Astrocyte (in vitro differentiated cells and primary cell): ENCODE measurements at places on chromosomes 7 and 10. TPM values are rescaled to one million over a fixed set of nuclear protein-coding genes. Genes with fewer than 3 reads are reported as not detected.

ZNF727 gene
- not detected in 2 replicates for total RNA-seq

LHFPL3 gene
- not detected in 2 replicates for total RNA-seq

HYAL4 gene
- total RNA-seq, result not detected in 2 replicates

TRPV5 gene
- total RNA-seq, result not detected in 2 replicates

- peak; percentile 59 for DNase-seq
Observed at GRCh38 chr7:13778967-13779366, 210.5 kb downstream of the ETV1 start.

DNA sequence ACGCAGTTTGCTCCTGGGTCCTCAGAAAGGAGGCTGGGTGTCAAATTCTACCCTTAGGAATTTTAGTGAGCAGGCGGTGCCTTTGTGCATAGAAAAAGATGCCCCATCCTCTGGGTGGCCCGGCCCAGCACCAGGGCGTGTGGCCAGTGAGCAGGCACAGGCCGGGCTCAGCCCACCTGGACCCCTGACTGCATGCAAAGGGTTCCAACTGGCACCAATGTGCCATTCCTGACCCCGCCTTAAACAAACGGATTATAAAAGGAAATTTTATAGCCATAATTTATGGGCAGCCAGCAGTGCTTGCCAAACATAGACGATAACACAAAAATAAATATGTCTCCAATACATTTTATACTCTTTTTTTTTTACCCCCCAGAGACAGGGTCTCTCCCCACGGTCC, 40.1 kb upstream of the GNA12 start:
- DNase-seq, result no peak

- DNase-seq, result peak; percentile 45
Observed at GRCh38 chr10:101018600-101019439, 12.1 kb downstream of the PDZD7 start.

- no peak for DNase-seq
Observed at GRCh38 chr7:107641676-107642075, 19.0 kb upstream of the SLC26A4 start.

DNA sequence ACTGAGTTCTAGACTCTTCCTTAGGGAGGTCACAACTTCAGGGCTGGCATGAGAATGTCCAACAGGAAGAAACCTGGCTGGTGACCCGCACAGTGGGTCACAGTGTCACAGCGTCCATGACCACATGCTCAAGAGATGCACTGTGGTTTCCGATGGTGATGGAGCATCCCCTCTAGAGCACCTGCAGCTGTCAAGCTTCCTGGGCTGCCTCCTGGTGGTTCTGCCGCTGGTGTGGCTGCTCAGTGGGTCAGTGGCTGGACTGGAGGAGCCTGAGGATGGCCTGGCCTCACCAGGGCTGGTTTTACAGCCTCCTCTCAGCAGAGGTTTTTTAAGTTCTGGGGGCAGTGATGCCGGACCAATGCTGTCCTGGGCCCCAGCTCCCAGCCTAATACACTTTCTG, 149.3 kb downstream of the SH3PXD2A start:
- no peak for DNase-seq

DNA sequence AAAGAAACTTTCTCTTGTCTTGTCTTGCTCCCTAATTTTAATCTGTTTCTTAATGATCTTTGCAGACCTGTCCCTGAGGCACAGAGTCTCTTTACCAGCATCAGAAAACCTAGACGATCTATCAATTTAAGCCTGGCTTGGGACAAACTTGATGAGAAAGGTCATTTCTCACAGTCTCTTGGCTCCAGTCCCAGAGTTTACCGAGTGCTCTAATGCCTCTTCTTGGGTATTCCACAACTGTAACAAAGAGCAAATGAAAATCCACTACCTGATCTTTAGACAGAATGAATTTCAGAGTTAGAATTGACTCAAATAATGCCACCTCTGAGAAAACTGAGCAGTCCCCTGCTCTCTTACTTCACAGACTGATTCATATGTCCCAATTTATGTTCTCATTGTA, 106.4 kb upstream of the DNAJB12 start:
- no peak for DNase-seq

GRCh38 chr7:79258826-79259225, 194.6 kb downstream of the MAGI2 start:
- DNase-seq, result no peak

DNA sequence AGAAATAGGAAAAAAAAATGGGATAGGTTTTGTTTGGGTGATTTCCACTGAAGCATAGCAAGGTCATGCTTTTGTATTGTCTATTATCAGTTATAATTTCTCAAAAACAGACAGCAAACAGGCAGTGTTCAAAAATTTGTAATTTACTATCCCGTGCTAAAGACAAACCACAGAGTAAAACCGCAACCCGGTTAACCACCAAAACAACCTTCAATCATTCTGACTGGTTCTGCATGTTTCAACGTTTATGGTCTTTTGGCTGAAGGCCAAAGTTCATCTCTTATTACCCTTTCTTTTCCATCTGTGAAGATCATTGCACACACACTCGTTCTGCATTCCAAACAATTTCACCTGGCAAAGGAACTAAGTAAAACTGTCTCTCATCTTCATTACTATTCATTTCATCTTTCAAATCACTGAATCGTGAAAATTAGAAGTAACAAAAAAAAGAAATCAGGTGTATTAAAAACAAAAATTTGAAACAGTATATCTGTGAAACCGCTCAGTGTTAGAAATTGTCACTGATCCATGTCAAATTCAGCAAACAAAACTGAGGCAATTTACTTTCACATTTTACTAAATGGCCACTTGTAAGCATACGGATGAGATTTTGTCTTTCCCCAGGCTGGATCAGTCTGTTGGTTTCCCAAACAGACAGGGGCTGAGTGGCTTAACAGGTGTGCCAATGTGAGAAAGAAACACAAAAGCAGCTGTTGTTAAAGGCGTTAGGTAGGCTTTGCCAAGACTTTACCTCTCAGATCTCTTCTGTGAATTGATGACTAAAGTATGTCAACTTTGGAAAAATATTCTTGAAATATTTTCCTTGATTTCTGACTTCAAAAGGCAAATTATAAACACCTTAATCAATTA, 539.6 kb downstream of the CNTNAP2 start:
- DNase-seq, result no peak

GRCh38 chr7:20288036-20288435, 42.7 kb upstream of the ITGB8 start:
- DNase-seq, result peak; percentile 69
